ENCODE measurements at places on chromosomes 6 and 20.
A peak's percentile ranks its signal among the peaks of the same experiment; 100 is the strongest.

- no peak for DNase-seq
These were observed 72.3 kb upstream of the SYNCRIP start for GRCh38 chr6:85714893-85715530.

DNA sequence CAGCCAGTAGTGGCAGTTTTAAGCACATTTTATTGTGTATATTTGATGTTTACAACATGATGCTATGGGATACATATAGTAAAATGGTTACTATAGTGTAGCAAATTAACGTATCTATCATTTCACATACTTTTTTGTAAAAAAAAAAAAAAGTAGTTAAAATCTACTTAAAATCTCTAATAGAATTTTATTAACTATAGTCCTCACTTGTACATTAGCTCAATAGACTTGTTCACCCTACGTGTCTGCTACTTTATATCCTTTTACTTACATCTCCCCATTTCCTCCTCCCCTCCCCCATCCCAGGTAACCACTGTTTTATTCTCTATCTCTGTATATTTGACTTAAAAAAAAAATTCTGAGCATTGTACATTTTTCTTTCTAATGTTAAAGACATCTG is 23.0 kb downstream of the GTPBP2 start:
- no peak for DNase-seq

DNA sequence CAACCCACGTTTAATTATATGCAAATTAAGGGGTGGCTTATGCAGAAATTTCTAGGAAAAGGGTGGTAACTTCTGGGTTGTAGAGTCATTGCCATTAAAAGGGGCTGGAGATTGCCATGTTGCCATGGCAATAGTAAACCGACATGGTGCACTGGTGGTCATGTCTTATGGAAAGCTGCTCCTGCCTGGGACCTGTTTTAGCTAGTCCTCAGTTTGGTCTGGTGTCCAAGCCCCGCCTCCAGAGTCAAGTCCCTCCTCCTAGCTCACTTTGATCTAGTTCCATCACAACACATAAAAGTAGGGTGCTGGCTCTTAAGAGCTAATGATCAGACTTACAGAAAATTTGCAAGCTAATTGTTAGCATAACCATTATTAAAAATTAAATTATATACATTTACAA is 5.3 kb downstream of the SLC22A2 start:
- DNase-seq, result no peak

DNA sequence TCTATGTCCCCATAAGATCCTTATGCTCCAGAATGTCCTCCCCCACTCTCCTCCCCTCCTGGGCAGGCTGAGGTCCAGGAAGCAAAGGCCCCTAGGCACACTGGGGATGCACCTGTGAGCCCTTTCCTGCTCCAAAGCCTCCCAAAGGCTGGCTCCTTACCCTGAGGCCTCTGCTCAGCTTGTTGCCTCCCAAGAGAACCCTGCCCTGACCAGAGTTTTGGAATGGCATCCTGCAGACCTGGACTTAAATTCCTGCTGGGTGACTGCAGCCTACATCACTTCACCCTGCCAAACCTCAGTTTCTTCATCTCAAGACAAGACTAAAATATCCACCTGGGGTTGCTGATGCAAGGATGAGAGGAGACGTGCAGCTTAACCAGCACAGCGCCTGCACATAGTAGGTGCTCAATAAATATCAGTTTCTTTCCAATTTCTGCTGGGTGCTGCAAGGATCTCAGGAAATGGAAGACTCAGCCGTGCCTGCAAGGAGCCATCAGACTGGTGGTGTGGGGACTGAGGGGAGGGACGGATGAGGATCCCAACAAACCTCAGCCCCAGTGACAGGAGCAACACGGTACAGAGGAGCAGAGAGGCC is 2.1 kb upstream of the LBP start:
- no peak for DNase-seq

DNA sequence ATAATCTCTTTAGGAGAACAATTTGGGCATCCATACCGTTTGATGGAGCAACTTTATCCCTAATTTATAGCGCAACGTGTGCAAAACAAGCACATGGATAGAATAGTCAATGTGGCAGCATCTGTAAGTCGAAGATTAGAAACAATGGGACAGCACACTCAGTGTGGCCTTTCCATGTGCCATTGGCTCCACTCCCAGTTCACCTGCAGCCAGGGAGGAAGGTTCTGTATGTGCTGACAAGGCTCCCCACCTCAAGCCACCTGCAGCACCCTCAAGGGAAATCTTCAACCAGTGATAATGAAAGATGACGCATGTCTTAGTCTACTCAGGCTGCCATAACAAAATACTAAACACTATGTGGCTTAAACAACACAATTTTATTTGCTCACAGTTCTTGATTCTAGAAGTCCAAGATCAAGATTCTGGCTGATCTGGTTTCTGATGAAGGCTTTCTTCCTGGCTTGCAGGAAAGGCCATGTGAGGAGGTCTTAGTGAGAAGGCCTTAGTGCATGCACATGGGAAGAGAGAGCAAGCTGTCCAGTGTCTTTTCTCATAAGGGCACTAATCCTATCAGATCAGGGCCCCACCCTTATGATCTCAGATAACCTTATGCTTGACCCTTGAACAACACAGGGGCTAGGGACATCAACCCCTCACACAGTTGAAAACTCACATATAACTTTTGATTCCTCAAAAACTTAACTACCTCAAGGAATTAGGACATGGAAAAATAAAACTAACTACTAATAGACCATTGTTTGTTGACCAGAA is 34.9 kb upstream of the SHLD1 start:
- no peak for DNase-seq

- DNase-seq, result no peak
These were observed 41.7 kb downstream of the PLN start for GRCh38 chr6:118589649-118590365.

- DNase-seq, result no peak
These were observed 84.9 kb upstream of the SIM1 start for GRCh38 chr6:100549406-100550167.

GRCh38 chr6:33418690-33419291 is 884 bp upstream of the CUTA start:
- DNase-seq, result peak; percentile 26

DNA sequence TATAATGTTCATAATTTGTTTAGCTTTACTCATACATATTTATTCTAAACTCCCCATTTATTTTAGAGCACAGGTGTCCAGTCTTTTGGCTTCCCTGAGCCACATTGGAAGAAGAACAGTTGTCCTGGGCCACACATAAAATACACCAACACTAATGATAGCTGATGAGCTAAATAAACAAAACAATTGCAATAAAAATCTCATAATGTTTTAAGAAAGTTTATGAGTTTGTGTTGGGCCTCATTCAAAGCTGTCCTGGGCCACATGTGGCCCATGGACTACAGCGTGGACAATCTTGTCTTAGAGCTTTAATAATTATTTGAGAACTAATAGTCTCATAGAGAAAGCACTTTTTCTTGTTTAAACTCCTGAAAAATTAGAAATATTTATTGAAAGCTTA is 131.3 kb downstream of the MYO6 start:
- no peak for DNase-seq

- no peak for DNase-seq
These were observed 97.3 kb downstream of the ANKRD60 start for GRCh38 chr20:58131151-58131550.

- DNase-seq, result peak; percentile 37
These were observed at the start of gene TRERF1 for GRCh38 chr6:42451333-42452170. TRERF1 (minus strand) TSS chr6:42451926; CDS start chr6:42269590, 182,336 bp downstream.

- peak; percentile 61 for DNase-seq
These were observed 4.1 kb downstream of the TTBK1 start for GRCh38 chr6:43247114-43247999.

GRCh38 chr20:35325401-35325800 is 33.2 kb upstream of the FAM83C start:
- DNase-seq, result no peak

DNA sequence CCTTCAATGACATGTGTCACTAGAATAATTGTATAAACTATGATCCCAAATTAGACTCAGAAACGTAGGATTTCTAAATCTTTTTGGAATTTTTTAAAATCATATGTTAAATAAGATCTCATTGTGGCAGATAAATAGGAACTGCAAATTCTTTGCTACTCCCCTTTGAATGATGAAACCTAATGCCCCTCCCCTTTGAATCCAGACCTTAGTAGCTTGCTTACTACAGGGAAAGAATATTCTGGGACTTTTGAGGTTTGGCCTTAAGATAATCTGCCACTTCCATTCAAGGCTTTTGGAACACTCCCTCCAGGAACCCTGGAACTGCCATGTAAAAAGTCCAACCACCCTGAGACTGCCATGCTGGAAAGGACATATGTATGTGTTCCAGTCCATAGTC is 7.1 kb downstream of the TDP2 start:
- DNase-seq, result no peak

DNA sequence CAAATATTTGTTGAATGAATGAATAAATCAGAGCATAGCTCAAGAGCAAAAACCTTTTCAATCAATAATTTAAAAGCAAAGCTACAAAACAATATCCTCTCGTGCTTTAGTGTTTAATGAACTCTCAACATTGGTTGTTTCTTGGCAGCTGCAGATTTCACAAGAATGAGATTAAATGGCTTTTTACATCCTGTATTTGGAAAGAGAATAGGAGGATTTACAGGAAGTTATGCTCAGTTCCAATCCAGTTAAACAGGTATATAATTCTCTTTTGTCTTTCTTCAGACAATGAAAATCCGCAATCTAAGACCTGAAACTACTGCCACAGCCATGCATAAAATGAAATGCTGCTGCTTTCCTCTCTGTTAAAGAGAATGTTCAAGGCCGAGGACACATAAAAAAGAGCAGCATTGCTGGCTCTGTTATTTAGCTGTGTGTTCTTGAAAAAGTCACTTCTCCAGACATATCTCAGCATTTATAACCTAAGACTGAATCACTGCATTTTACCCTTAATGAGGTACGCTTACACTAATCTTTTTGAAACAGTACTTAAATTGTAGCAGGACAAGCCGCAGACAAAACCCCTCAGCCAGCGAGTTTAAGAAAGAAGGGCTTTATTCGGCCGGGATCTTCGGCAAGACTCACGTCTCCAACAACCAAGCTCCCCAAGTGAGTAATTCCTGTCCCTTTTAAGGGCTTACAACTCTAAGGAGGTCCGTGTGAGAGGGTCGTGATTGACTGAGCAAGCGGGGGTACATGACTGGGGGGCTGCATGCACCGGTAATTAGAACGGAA is 3.6 kb downstream of the C6orf52 start:
- no peak for DNase-seq

DNA sequence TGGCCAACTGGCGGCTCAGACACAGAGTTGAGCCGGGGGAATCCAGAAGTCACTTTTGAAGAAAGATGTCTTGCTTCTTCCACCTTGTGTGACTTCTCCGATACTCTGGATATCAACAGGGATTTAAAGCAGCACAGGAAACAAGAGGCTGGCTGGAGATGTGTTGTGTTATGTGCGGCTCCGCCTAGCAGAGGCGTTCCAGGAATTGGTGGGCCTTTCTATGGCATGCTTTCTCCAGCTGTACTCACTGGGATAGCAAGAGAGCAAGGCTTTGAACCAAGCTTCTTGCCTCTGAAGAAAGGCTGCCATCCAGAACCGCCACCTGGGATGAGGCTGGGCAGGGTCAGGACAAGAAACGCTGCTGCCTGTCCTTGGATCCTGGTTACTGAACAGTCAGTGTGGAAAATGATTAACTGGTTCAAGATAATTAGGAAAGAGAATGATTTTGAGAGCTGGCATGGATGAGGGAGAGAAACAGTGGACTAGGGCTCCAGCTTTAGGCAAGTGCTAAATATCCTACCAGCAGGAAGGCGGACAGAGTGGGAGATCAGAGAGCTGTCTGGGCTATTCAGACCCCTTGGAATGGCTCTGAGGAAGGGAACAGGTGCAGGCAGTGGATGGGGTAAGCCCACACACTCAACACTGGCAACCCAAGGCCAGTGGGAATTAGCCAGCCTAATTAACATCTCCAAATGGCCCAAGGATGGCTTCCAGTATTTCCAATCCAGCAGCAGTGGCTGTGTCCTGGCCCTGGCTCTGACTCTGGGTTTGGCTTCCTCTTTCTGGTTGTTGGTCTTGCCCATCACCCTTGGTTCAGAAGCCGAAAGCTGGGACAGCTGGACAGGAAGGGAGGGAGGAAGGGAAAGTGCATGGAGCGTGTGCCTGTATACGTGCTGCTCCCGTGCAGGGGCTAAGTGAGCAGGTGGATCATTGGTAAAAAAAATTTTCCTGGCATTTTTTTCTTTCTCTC is 31.9 kb downstream of the INSM1 start:
- DNase-seq, result no peak

GRCh38 chr6:49410564-49410963 is 52.5 kb downstream of the MMUT start:
- no peak for DNase-seq

DNA sequence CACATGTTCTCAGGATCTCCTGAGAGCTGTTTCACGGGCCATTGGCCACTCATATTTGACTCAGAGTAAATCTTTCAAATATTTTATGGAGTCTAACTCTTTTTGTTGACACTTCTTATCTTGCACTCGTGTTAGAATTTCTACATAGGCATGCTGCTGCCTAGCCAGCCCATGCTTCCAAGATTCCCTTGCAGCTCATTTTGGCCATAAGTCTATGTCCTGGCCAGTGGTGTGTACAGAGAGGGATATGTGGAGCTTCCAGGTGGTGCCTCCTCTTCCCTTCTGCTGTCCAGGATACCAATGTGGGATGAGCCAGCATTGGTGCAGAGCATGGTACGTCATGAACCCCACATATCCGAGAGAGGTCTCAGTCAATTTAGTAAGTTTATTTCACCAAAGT is 522.6 kb downstream of the QKI start:
- no peak for DNase-seq

DNA sequence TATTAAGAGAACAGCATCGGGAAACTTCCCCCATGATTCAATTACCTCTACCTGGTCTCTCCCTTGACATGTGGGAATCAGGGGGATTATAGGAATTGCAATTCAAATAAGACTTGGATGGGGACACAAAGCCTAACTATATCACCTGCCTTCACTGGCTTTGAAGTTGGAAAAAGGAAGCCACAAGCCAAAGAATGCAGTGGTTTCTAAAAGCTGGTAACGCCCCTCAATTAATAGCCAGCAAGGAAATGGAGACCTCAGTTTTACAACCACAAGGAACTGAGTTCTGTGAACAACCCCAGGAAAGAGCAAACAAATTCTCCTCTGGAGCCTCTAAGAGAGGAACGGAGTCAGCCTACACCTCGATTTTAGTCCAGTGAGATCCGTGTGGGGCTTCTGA is 244.1 kb downstream of the TFAP2A start:
- DNase-seq, result no peak

DNA sequence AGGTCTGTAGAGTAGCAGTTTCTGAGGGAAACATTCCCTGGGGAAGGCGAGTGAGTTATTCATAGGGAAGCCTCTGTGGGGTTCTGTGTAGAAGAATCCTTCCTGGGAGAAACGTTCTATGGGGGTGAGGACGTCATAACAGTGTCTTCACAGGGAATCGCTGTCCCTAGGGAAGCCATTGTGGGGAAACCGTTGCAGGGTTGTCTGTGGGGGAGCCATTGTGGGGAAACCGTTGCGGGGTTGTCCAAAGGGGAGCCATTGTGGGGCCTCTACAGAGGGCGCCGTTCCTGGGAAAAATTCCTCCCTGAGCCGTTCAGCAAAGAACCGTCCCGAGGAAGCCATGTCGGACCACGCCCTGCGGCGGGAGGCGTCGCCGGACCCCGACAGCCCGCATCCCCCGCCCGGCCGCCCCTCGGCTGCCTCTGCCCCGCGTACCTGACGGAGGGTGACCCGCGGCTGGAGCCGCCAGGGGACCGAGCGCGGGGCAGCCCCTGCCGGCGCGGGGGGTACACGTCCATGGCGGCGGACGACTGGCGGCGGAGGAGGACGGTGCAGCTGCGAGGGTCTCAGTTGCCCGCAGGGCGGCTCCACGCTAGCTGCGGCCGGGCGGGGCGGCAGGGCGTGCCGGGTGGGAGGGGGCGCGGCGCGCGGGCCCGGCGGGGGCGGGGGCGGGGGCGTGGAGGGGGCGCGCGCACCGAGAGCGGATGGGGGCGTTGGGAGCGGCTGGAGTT is at the start of gene DNAAF9:
TSS of gene DNAAF9 (minus strand) at position 630 of the 731 bp plus-strand sequence. CDS start at position 518, 112 bp downstream.
- DNase-seq, result peak; percentile 16

All from activated CD4-positive, alpha-beta T cell treated with anti-CD3 and anti-CD28 coated beads, Interleukin-2, amount 50 U/mL, for 24 hours (primary cell).